ENCODE measurements at places on chromosomes 16 and 17.

DNA sequence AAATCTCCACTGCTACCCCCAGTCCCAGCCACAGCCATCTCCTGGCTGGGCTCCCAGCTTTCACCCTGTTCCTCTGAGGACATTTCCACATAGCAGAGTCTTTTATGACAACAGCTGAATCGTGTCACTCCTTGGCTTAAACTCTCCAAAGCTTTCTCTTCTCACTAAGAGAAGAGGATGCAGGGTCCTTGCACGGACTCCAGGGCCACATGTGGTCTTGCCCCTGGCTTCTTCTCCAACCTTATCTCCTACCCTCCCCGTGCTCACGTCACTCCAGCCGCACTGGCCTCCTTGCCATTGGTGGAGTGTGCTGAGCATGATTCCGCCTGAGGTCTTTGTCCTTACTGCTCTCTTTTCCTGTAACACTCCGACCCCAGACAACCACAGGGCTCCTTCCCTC, 39.9 kb upstream of the CCDC182 start:
- DNase-seq: no peak

DNA sequence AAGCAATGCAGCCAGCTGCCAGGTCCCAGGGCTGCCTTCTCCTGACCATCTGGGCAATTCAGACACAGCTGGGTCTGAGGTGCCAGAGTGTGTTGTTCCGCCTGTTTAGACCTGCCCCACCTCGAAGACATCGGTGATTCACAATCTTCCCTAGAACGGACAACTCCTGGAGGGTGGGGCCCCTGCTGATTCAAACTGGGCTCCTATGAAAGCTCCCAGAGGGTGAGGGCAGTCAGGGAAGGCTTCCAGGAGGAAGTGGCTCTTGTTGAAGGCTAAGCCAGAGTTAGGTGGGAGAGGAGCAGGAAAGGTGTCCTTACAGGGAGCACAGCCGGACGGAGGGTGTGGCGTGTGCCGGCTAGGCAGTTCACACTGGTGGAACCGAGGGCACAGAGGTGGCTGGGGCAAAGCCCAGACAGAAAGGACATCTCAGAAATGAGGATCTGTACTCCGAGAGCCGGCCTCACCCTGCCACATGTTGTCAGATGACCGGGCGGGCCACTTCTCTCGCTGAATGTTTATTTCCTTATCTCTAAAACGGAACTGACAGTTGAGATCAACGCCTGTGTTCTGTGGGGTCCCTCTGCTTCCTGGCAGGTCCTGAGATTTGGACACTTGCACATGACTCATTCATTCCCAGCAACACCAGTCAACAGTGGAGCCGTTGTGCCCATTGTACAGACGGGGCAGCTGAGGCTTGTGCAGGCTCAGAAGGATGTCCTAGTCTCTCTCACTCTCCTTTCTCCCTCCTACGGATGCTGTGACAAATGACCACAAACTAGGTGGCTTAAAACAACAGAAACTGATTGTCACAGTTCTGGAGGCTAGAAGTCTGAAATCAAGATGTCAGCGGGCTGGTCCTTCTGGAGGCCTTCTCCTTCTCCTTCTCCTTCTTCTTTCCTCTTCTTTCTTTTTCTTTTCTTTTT, 26.9 kb upstream of the LITAF start:
- no peak for DNase-seq

DNA sequence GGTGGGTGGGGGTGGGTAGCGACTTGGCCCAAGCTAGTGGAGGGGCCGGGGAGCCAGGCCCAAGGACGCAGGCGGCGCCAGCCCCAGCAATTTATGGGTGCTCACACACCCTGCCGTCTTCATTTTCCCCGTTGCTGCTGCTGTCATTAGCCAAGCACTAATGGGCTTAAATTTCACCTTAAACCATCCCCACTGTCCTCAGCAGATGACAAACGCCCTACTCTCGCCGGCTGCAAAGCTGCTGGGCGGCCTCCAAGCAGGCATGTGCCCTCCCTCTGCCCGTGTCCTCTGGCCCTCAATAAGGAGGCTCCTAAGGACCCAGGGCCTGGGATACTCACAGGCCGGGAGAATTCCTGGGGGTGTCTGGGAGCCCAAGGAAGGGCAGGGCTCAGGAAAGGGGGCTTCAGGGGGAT, 66.1 kb downstream of the SREBF1 start:
- DNase-seq: no peak

DNA sequence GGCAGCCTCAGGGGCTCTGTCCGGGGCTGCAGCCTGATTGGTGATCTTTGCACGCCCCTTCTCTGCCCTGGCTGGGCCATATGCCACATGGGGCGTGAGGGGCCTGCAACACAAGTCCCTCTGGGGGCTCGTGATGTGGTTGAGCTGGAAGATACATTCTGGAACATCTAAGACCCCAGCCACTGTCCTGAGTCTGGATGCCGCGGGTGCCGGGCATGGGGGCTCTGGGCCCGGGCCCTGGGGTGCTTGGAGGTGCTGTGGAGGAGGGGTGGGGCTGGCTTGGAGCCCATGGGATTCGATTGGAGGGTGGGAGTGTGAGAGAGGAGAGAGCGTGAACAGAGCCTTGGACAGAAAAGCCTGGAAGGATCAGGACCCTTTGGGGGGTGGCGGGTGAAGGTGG, 39.4 kb downstream of the JPH3 start:
- no peak for DNase-seq

- DNase-seq: peak; percentile 31
Measured at GRCh38 chr16:67528222-67528869, at the start of gene RIPOR1. TSS of gene RIPOR1 (plus strand) at chr16:67528829. CDS start at chr16:67538447, 9,618 bp downstream.

DNA sequence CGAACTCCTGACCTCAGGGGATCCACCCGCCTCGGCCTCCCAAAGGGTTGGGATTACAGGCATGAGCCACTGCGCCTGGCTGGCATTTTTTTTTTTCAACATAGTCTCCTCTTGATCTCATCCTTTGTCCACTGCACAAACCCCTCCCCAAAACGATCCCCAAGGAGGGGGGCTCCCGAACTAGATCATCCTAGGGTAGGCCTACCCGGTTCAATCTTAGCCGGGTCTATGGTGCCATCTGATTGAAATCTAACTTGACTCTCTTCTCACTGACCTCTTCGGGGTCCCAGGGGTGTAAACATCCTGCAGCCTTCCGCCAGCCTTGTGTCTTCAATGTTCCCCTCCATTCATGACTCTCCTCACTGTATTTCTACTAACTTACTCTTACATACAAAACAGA, 140.5 kb upstream of the CRHR1 start:
- DNase-seq: no peak

DNA sequence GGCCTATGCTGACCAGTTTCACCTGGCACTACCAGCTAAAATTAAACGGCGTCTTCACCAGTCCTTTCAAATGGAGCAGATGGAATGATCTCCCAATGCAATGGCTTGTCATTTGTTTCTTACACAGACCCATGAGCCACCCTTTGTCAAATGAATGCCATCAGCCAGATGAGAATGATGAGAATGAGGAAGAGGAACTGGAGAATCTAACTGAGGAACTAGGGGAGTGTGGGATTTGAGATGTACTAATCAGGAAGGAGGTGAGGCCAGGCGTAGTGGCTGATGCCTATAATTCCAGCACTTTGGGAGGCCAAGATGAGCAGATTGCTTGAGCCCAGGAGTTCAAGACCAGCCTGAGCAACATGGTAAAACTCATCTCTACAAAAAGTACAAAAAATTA, 116.4 kb downstream of the HS3ST3A1 start:
- no peak for DNase-seq

DNA sequence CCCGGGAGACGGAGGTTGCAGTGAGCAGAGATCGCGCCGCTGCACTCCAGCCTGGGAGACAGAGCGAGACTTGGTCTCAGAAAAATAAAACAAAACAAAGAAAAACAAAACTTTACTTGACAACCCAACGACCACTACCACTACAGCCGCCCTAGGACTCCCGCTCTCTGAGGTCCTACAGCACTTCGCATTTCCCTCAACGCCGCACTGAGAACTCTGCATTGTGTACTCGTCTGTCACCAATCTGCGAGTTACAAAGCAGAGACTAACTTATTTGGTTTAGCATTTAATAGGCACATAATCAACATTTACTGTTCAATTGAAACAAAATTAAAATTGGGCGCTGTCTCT, 479 bp upstream of the ZNF207 start:
- peak; percentile 14 for DNase-seq

DNA sequence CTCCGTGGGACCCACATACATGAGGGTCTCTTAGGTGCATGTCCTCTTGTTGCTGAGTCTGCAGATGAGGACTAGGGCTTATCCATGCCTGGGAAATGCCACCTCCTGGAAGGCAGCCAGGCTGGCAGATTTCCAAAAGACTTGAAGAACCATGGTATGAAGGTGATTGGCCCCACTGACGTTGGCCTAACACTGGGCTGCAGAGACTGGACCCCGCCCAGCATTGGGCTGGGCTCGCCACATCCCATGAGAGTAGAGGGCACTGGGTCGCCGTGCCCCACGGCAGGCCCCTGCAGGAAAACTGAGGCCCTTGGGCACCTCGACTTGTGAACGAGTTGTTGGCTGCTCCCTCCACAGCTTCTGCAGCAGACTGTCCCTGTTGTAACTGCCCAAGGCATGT, 38.2 kb upstream of the IL21R start:
- no peak for DNase-seq

- DNase-seq: peak; percentile 69
Measured at GRCh38 chr16:88533932-88534637, 36.1 kb upstream of the ZC3H18 start.

GRCh38 chr17:3693829-3694231, 2.1 kb downstream of the P2RX5 start:
- no peak for DNase-seq

- DNase-seq: no peak
Measured at GRCh38 chr17:19492141-19492540, 41.5 kb upstream of the SLC47A1 start.

DNA sequence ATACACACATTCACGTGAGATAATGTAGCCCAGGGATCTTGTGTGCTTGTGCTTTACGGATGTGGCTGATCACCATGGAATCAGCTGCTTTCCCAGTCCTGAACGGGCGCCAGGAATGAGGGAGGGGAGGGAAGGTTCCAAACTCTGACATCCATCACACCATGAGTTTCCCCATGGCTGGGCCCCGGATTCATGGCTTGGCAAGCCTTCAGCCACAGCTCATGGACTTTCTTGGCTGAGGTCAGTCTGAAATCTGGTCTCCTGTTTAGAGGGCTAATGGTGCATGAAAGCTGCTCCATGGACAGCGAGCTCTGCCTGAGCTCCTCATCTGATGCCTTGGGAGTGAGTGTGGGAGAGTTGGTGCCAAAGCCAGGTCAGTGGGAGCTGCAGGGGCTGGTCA, 767.6 kb upstream of the EEF2KMT start:
- DNase-seq: no peak

DNA sequence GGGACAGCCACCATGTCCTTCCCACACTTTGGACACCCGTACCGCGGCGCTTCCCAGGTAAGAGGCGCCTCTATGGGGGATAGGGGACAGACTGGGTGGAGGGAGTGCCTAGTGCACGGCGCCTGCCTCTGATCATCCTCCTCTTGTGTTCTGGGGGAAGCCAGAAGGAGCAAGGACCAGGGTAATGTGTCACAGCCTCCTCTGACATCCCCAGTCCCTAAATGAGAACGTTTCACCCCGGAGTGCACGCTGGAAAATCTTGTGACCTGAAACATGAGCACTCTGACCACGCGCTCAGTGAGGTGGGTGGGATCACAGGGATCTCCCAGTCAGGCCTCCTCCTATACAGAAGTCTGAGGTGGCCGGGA, 1.1 kb downstream of the IRX6 start:
- no peak for DNase-seq

DNA sequence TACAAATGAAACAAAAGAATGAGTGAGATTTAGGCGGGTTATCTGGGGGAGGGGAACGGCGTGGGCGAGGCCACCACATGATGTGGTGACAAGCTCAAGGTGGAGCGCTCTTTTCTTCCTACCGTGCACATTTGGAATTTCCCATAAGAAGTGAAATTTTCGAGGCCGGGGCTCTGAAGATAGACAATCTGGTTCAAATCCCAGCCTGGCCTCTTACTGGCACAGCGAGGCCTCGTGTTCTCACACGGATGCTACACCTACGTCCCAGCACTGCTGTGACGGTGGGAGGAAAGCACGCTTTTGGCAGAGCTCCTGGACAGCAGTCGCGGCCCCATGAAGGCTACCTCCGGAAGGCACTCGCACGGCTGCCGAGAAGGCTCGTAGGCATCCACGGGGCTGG, 25.2 kb downstream of the ZDHHC7 start:
- no peak for DNase-seq

- DNase-seq: peak; percentile 92
Measured at GRCh38 chr17:48055531-48056245, 7.5 kb downstream of the NFE2L1 start.

- peak; percentile 70 for DNase-seq
Measured at GRCh38 chr17:68398691-68399637, 58.3 kb downstream of the WIPI1 start.

GRCh38 chr16:88561485-88562359, 8.5 kb upstream of the ZC3H18 start:
- DNase-seq: peak; percentile 44

GRCh38 chr17:39351508-39351907, 49.9 kb downstream of the FBXL20 start:
- no peak for DNase-seq

- DNase-seq: no peak
Measured at GRCh38 chr17:77456951-77457548, 316.3 kb downstream of the SEC14L1 start.

- no peak for DNase-seq
Measured at GRCh38 chr16:8943966-8944759, 19.5 kb downstream of the USP7 start.

DNA sequence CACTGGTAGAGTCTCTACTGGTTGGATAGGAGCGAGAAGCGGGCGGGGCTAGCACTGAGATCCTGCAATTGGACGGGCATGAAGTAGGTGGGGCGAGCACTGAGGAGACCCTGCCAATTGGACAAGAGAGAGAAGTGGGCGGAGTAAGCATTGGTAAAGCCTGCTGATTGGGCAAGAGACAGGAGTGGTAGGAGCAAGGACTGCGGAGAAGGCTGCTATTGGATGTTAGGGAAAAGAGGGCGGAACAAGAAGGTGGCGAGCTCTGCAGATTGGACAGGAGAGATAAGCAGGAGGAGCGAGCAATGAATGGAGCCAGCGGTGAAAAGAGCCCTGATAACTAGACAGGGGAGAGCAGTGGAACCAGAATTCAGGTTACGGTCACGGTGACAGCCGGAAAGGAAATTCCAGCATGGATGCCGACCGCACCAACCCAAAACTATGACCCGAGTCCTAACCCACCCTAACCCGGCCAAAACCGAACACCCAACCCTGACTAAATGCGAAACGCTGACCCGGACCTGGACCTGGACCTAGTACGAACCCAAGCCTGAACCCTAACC, 4.8 kb downstream of the SCGB1C2 start:
- DNase-seq: peak; percentile 37

- DNase-seq: peak; percentile 80
Measured at GRCh38 chr16:9055661-9056060, 35.8 kb upstream of the HAPSTR1 start.

DNA sequence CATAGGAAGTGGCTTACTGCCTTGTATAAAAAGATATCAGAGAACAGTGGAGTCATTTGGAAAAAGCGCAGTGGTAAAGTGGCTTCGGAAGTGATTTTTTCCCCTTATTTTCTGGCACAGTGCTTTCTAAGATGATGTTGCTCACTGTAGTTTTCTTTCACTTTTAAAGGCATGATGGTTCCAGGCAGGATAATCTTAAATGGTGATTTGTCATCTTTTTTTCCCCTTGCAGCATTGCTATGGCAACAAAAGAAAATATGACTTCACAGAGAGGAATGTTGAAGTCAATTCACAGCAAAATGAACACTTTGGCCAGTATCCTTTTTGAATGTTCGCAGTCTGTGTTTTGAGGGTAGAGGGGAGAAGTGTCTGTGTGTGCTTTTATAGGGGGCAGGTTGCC, 42.5 kb downstream of the GOSR1 start:
- peak; percentile 90 for DNase-seq

- peak; percentile 49 for DNase-seq
Measured at GRCh38 chr16:68406458-68407152, 41.7 kb downstream of the SMPD3 start.

GRCh38 chr17:53061446-53061845, 761.3 kb upstream of the KIF2B start:
- DNase-seq: no peak
